Adipocyte (in vitro differentiated cells): ENCODE measurements at places on chromosomes 3 and 15.
A peak's percentile ranks its signal among the peaks of the same experiment; 100 is the strongest.

DNA sequence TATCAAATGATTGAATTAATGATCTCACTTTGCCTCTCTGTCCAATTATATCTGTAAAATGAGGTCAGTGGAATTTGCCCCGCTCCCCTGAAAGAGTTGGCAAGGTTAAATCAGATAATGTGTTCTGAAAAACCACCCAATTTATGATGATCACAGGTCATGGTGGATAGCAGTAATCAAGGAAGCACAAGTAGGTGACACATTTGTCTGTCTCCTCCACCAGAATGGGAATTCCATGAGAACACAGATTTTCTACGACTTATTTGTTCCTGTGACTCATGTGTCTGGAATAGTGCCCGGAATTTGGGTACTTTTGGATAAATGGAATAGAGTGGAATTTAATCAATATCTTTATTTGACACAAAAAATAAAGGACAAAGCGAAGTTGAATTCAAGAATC, 220.9 kb upstream of the SUCLG2 start:
- DNase-seq = no peak

DNA sequence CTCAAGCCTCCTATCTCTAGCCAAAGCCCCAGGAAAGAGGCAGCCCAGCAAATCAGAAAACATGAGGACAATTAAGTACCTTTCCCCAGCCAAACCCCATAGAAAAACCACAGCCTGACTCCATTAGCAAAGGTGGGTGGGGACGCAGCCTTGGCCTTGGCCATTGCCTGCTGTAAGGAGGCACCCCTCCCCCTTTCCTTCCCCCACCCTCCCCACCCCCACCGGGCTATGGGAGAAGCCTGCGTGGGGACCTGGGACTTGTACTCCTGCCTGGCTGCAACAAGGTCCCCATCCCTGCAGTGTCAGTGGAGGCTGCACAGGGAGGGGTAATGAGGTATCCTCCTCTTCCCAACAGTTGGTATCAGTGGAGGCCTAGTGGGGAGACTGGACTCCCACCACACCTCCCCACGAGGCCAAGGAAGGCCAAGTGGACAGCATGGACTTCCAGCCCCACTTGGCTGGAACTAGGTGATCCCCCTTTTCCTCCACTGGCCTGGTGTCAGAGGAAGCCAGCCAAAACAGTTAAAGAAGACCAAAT, 20.5 kb downstream of the PRR23E start:
- no peak for DNase-seq

DNA sequence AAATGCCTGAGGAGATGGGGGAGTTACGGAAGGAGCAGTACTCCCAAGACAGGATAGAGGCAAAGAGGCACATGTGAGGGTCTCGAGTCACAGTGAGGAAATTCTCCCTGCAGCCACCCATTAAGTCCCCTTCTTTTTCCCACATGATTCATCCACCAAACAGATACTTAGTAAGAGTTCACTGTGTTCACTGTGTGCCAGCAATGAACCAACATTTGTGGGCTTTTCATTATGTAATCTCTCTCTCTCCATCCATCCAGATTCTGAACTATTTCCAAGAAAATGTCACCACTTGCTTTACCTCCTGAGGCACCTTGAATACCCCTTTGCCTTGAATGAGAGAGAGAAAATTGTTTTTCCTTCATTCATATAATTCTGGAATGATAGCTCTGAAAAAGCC, 24.6 kb upstream of the LRRFIP2 start:
- DNase-seq = no peak

- DNase-seq = peak; percentile 93
Measured at GRCh38 chr15:65804252-65804931, 12.3 kb upstream of the DENND4A start.

GRCh38 chr3:43854283-43854682, 163.5 kb downstream of the ABHD5 start:
- peak; percentile 46 for DNase-seq

- DNase-seq = no peak
Measured at GRCh38 chr15:89656116-89656815, 999 bp upstream of the KIF7 start.

DNA sequence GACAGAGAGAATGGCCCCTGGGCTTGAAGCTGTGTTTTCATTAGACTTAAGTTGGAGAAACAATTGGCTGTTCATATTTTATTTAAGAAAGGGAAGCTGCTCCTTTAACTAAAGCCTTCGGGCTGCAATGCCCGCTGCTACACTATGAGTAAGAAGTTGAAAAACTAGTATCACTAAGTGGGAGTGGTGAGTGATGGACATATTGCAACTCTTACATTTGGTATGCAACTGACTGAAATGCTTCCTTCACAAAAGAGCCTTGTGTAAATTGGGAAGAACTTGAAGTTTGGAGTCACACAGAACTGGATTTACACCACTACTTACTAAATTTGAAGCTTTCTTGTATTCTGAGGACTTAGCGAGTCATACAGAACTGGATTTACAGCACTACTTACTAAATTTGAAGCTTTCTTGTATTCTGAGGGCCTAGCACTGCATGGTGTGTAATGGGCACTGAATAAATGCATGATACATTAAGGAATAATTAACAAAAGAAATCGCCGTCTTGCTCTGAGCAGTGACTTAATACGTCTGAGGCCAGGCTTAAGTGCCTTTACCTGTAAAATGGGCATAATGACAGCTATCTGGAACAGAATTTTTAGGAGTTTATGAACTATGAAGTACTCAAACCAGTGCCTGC, 149.5 kb downstream of the RYR3 start:
- DNase-seq = no peak

GRCh38 chr15:36844534-36844998, 255.8 kb downstream of the MEIS2 start:
- DNase-seq = peak; percentile 44

DNA sequence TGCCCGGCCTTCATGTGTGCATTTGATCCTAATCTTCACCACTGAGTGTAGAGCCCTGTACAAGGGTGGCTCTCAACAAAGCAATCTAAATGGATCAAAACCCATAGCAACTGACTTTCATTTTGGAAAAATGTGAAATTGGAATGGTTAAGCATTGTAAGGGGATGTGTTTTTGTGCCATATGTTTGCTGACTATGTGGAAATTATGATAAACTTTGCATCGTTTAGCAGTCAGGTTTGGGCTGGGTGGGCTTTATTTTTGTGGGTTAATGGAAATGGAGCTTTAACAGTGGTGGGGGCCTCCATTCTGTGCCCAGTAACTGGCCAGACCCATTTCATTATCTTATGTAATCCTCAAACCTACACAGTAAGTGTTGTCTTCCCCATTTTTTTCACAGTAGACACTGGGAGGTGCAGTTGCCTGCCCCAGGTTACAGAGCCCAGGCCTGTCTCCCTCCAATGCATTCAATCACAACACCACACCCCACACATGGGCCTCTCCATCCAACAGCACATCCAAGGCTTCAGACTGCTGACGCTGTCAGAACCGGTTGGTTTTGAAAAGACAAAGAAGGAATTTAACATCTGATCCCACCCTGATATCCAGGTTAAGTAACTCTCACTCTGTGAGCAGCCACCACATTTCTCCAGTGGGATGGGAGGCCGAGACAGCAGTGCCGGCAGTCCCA, 136.3 kb upstream of the ABHD17C start:
- DNase-seq = no peak

GRCh38 chr3:32432045-32432710, 40.5 kb downstream of the CMTM7 start:
- DNase-seq = no peak

- DNase-seq = no peak
Measured at GRCh38 chr3:184662187-184662586, 49.7 kb downstream of the MAGEF1 start.

DNA sequence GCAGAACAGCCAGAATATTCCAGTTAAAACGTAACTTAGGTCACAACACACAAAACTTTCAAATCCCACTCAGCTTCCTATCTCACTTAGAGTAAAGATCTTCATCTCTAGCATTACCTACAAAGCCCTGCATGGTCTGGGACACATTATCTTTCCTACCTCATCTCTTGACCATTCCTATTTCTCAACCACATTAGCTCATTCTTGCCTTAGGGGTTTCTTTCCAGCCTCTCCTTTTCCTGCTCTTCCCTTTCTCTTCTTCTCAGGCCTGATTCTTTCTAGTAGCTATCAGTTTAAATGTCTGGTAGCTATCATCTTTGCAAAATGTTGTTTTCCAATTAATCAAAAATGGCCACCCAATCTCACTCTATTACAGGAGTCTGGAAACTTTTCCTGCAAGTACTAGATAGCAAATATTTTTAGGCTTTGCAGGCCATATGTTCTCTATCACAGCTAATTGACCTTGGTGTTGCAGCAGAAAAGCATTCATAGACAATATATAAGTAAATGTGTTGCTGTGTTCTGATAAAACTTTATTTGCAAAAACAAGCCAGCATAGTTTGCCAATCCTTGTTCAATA, 15.1 kb upstream of the CBLB start:
- DNase-seq = peak; percentile 73

GRCh38 chr15:87965304-87965703, 291.2 kb downstream of the NTRK3 start:
- DNase-seq = no peak

DNA sequence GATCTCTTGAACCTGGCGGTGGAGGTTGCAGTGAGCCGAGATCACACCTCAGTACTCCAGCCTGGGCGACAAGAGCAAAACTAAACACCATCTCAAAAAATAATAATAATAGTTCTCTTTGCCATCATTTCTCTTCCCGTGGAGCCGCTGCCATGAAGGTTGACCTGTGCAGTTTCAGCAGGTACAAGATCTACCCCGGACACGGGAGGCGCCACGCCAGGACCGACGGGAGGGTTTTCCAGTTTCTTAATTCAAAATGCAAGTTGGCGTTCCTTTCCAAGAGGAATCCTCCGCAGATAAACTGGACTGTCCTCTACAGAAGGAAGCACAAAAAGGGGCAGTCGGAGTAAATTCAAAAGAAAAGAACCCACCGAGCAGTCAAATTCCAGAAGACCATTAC, 11.3 kb upstream of the PPP1R2 start:
- DNase-seq = no peak

DNA sequence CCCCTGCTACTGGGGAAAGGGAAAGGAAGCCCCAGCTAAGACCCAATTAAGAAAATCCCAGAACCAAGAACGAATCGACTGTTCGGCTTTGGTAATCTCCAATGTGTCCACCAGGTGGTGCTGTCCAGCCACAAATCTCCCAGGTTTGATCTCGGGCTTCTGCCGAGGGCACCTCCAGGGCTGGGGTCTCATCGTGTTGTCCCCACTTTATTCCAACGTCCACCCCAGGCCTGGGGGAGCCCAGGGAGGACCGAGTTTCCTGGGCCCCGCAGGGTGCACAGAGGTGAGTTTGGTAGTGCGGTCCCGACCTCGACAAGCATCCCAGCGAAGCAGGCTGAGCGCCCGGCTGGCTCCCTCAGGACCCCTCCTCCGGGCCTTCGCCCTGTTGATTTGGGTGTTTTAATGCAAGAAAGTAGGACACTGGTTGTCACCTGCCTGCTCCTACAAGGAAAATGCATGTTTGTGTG, 185.1 kb downstream of the GOLGA6L6 start:
- DNase-seq = peak; percentile 52

DNA sequence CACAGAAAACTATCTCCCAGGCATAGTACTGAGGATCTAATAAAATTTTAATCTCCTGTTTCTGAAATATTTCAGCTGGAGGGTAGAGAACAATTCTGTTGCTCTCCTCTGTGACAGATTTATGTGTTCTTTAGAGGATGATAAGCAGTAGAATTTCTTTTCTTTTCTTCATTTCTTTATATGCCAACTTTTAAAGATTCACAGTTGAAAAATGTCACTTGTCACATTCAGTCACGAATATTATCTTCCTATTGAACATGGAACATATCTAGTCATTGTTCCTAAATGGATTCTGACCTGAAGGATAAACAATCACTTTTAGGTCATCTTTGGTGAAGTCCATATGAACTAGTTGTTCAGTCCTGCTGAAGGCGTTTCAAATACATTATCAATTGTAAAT, 585.5 kb upstream of the DPPA4 start:
- DNase-seq = no peak
